ENCODE measurements at places on chromosomes 4 and X. TPM values are rescaled to one million over a fixed set of nuclear protein-coding genes. Genes with fewer than 3 reads are reported as not detected.

Gene UBE2A
- total RNA-seq, result 49.8 TPM

- peaks cover 65% of the 10 kb centered on the region for H3K4me1 ChIP-seq
- no peak for DNase-seq
- H3K36me3 ChIP-seq, result no peaks in the 10 kb centered on the region
- peaks cover 4% of the 10 kb centered on the region for H3K27me3 ChIP-seq
- no peak overlapping the region for H3K4me3 ChIP-seq
- no peak overlapping the region for H3K27ac ChIP-seq
These were observed 66.1 kb upstream of the ENPP6 start for GRCh38 chr4:184283659-184284335.

DNA sequence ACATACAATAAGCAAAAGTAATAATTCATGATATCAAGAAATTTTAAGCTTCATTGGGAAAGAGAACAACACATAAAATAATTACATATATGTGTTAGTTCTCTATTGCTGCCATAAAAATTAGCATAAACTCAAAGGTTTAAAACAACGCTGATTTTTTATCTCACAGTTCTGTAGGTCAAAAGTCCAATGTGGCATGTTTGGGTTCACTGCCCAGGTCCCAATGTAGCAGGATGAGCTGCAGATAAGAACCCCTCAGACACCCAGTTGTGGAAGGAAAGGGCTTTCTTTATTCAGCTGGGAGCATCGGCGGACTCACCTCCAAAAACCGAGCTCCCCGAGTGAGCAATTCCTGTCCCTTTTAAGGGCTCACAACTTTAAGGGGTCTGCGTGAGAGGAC lies 13.1 kb upstream of the MAGEB16 start:
- H3K27ac ChIP-seq, result no peak overlapping the region
- H3K4me1 ChIP-seq, result no peaks in the 10 kb centered on the region
- no peak overlapping the region for H3K4me3 ChIP-seq
- DNase-seq, result no peak

- no peak overlapping the region for H3K27ac ChIP-seq
- no peaks in the 10 kb centered on the region for H3K4me1 ChIP-seq
- no peaks in the 10 kb centered on the region for H3K27me3 ChIP-seq
These were observed 221.9 kb downstream of the BMPR1B start for GRCh38 chr4:94979621-94980020.

DNA sequence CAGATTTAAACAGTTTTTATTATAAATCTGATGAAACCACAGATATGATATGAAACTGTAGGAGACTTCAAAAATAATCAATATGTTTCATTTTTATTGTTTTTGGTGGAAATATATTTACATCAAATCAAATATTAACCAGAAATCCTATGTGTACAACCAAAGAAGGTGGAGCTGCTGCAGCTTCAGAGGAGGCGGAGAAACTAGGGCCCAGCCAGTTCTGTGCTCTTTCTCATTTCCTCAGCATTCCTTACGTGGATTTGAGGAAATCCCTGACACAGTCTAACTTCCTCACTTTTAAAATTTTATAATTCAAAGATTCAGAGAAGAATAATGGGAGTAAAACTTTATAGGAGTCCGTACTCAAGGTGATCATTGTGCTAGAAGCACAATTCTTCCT lies 610.7 kb upstream of the CPXCR1 start:
- H3K4me1 ChIP-seq, result no peaks in the 10 kb centered on the region
- H3K27me3 ChIP-seq, result no peaks in the 10 kb centered on the region
- H3K4me3 ChIP-seq, result no peak overlapping the region
- H3K27ac ChIP-seq, result no peak overlapping the region
- H3K36me3 ChIP-seq, result no peaks in the 10 kb centered on the region

Gene GPR50
- not detected for total RNA-seq

GRCh38 chrX:69627744-69628143 lies 11.8 kb downstream of the EDA start:
- peak; percentile 25 for DNase-seq
- H3K4me3 ChIP-seq, result no peak overlapping the region
- peak overlapping the region; percentile 59 for H3K27ac ChIP-seq
- no peaks in the 10 kb centered on the region for H3K27me3 ChIP-seq

GRCh38 chr4:52750213-52750612 lies 1.0 kb downstream of the ERVMER34-1 start:
- peaks cover 10% of the 10 kb centered on the region for H3K4me1 ChIP-seq
- H3K4me3 ChIP-seq, result peak overlapping the region; percentile 50
- H3K36me3 ChIP-seq, result no peaks in the 10 kb centered on the region
- peaks cover 61% of the 10 kb centered on the region for H3K27me3 ChIP-seq

DNA sequence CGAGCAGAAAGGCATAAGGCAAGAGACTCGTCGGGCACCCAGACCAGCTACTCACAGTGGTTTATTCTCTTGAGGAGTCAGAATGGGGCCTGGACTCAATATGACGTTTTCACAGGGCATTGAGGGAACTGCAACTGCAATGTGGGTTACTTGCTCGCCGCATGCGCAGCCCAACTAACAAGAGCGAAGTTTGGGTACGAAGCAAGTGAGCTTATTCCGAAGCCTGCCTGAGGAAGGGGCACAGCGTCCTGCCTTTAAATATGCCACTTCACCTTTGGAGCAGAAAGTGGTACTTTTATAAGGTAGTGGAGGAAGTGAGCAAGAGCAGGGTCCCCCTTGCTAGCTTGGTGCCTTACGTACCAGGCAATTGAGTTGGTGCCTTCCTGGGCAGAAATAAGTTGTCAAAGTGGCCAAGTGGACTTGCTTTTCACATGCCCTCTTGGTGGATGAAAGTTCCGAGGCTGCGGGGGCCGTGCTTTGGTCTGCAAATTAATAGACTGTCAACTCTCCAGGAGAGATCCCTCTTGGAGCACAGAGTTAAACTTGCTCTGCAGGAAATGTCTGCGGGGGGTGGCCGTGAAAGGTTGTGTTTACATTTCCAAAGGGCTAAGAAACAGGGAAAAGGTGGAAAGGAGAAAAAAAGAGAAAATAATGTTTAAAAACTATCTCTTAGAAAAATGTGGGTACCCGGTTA lies 480.4 kb downstream of the TRIML1 start:
- no peak overlapping the region for H3K27ac ChIP-seq
- no peaks in the 10 kb centered on the region for H3K27me3 ChIP-seq
- no peaks in the 10 kb centered on the region for H3K36me3 ChIP-seq

DNA sequence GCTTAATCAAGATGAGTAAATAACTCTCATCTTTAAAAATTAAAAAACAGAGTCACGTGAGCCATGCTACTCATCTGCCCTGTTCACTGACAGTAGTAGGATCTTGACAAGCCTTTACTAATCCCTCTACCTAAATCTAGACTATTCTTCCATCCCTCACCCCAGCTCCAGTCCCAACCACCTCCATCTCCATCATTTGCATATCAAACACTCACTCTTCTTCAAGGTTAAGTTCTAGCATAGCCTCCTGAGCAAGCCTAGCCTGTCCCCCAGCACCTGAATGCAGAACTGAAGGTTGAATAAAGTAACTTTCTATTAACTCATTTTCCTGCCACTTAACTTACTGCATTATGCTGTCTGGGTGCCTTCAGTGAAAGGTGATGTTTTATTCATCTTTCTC lies 72.5 kb downstream of the YIPF7 start:
- no peaks in the 10 kb centered on the region for H3K4me1 ChIP-seq
- DNase-seq, result no peak
- no peak overlapping the region for H3K4me3 ChIP-seq
- H3K27me3 ChIP-seq, result no peaks in the 10 kb centered on the region
- H3K36me3 ChIP-seq, result no peaks in the 10 kb centered on the region

DNA sequence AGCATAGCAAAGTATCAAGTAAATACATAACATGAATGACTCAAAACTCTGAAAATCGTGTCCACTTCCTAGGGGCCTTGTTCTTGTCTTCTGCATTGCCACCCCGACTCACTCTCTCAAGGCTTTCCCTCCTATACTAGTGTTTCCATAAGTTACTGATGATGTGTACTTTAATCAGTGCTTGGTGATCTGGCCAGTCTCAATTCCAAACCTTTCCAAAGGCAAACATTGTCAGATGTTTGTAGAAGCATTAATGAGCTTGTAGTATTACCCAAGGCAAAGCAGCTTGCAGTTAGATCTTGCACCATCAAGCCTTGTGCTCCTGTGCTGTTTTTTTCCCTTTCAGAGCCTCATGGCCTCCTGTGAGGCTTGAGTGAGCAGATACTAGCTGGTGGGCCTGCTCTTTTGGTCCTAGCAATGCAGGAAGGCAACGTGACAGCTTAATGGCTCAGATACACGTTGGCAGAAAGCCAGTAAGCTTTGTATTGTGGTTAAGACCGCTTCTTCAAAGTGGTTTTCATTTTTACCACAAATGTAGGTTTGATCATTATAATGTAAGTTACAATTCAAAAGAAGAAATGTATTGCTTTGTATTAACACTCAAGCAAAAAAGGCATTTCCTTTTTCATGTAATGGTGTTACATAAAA lies 51.8 kb downstream of the RBPJ start:
- DNase-seq, result peak; percentile 50
- no peaks in the 10 kb centered on the region for H3K27me3 ChIP-seq
- peaks cover 23% of the 10 kb centered on the region for H3K36me3 ChIP-seq
- peaks cover 59% of the 10 kb centered on the region for H3K4me1 ChIP-seq
- no peak overlapping the region for H3K27ac ChIP-seq

- H3K36me3 ChIP-seq, result no peaks in the 10 kb centered on the region
- DNase-seq, result no peak
- H3K27me3 ChIP-seq, result peaks cover 47% of the 10 kb centered on the region
These were observed 2.6 kb upstream of the LRAT start for GRCh38 chr4:154741131-154741665.

DNA sequence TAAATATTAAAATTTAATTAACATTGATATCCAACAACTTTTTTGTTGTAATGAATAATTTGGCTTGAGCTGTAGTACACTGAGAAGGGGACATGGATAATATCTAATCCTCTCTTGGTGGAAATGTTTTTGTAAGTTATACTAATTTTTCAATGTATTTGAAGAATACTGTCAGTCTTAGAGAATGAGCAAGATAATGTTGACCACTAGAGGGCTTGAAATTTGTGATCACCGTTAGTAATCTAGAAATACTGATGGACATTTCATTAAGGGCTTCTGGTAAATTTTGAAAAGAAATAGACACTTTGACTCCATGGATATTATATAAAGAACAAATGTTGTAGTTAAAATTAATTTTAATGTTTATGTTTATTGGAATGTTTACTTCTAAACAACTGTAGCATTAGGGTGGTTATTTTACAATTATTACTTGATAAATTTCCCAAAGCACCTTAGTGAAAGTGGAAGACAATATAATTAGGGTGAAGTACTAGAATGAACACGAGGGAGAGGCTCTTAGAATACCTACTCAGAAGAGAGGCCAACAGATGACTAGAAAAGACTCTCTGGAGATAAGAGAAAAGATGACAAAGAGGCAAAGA lies 20.0 kb upstream of the CAMK2D start:
- H3K27me3 ChIP-seq, result no peaks in the 10 kb centered on the region
- no peaks in the 10 kb centered on the region for H3K36me3 ChIP-seq
- no peak for DNase-seq
- H3K4me1 ChIP-seq, result peaks cover 28% of the 10 kb centered on the region

Gene CENPC
- total RNA-seq, result 51.7 TPM

Gene SLIT2
- not detected for total RNA-seq

Gene IL21
- total RNA-seq, result 49.9 TPM

GRCh38 chr4:14871676-14872430 lies 130.4 kb upstream of the CPEB2 start:
- no peak overlapping the region for H3K4me3 ChIP-seq
- H3K36me3 ChIP-seq, result no peaks in the 10 kb centered on the region
- DNase-seq, result peak; percentile 38
- H3K4me1 ChIP-seq, result peaks cover 8% of the 10 kb centered on the region

Gene NKRF
- 15.8 TPM for total RNA-seq
